ENCODE measurements at places on chromosomes 1 and 21.

- DNase-seq, result peak; percentile 42
Observed at GRCh38 chr1:225712391-225712790, 59.5 kb upstream of the ENAH start.

GRCh38 chr1:13900583-13900982, 200.6 kb downstream of the PRDM2 start:
- DNase-seq, result no peak

DNA sequence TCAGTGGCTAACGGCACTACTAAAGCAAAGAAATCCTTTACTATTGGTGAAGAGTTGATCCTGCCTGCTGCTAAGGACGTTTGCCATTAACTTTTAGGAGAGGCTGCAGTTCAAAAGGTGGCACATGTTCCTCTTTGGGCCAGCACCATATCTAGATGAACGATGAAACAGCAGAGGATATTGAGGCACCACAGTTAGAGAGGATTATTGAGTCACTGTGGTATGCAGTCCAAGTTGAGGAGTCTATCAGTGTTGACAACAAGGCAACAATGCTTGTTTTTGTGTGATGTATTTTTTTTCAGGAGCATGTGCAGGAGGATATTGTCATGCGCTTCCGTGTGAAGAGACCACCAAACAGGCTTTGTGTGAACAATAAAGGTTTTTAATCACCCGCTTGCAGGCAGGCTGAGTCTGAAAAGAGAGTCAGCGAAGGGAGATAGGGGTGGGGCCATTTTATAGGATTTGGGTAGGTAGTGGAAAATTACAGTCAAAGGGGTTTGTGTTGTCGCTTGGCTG, 80.9 kb downstream of the UCHL5 start:
- no peak for DNase-seq

- DNase-seq, result no peak
Observed at GRCh38 chr1:70204139-70204538, 1.2 kb downstream of the LRRC40 start.

GRCh38 chr1:205936846-205937586, 6.2 kb downstream of the SLC26A9 start:
- DNase-seq, result peak; percentile 63

- no peak for DNase-seq
Observed at GRCh38 chr1:207067665-207068064, 14.6 kb downstream of the PFKFB2 start.

GRCh38 chr21:41900401-41900800, 21.3 kb upstream of the PRDM15 start:
- no peak for DNase-seq

GRCh38 chr21:42809171-42809570, 70.2 kb downstream of the WDR4 start:
- no peak for DNase-seq

- no peak for DNase-seq
Observed at GRCh38 chr21:36395353-36396111, 10.3 kb downstream of the CHAF1B start.

GRCh38 chr1:201565024-201565730, 26.2 kb downstream of the NAV1 start:
- DNase-seq, result no peak

All from fibroblast of the aortic adventitia (primary cell).